ENCODE measurements at places on chromosomes 4 and X.

GRCh38 chrX:65871671-65872311 is 168.1 kb downstream of the VSIG4 start:
- DNase-seq, result peak; percentile 40

DNA sequence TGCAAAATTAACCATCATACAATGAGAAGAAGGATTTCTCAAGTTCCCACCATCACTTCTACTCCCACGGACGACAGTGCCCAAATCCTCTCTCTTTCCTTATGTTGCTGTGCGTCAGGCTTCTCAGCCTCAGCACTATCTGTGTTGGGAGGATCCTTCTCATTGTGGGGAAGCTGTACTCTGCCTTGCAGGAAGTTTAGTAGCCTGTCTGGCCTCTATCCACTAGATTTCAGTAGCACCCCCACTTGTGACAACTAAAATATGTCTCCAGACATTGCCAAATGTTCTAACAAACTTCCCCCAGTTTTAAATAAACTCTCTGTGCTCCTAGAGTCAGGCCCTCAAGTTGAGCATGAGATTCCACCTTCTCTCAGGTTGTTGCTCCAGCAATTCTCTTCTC is 545.9 kb upstream of the ZFP42 start:
- no peak for DNase-seq

DNA sequence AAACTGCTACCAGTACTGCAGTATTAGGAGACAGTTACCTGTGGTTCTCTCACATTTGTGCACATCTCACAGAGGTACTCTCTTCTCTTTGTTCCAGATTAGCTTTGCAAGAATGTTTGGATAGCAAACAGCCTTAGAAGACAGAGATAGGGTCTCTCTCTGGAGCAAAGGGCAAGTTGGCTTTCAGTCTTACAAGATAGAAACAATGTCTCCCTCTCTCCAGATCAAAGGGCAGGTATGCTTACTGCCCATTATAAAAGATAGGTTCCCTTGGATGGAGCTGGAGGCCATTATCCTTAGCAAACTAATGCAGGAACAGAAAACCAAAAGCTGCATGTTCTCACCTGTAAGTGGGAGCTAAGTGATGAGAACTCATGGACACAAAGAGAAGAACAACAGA is 50.2 kb upstream of the KIT start:
- DNase-seq, result no peak

DNA sequence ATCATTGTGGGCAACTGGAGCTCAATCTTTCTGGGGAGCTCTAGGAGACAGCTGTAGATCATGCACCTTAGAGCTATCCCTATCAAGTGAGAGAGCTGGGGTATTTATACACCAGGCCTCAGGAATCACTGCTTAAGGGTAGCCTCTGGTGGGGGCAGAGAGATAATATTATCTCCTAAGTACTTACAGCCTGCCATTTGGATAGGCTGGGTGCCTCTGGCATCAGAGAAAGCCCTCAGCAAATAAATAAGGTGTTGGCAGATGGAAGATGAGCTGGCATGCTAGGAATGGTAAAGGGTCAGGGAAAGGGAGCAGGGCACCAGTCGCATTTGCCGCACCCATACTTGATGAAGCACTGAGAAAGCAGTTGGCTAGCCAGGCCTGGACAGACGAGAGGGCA is 75.9 kb downstream of the HCCS start:
- no peak for DNase-seq

GRCh38 chr4:32180086-32180485 is 1459.9 kb downstream of the PCDH7 start:
- no peak for DNase-seq

Measured in neural progenitor cell (in vitro differentiated cells).